Right cardiac atrium (tissue), 5 donors: ENCODE measurements at places on chromosomes 5 and 9. TPM values are rescaled to one million over a fixed set of nuclear protein-coding genes. Genes with fewer than 3 reads are reported as not detected.
A peak's percentile ranks its signal among the peaks of the same experiment; 100 is the strongest.

The GADD45G gene
- 102 TPM for total RNA-seq

The CATSPER3 gene
- 0.59 TPM for total RNA-seq

The SEMA4D gene
- total RNA-seq: 23.3 TPM

DNA sequence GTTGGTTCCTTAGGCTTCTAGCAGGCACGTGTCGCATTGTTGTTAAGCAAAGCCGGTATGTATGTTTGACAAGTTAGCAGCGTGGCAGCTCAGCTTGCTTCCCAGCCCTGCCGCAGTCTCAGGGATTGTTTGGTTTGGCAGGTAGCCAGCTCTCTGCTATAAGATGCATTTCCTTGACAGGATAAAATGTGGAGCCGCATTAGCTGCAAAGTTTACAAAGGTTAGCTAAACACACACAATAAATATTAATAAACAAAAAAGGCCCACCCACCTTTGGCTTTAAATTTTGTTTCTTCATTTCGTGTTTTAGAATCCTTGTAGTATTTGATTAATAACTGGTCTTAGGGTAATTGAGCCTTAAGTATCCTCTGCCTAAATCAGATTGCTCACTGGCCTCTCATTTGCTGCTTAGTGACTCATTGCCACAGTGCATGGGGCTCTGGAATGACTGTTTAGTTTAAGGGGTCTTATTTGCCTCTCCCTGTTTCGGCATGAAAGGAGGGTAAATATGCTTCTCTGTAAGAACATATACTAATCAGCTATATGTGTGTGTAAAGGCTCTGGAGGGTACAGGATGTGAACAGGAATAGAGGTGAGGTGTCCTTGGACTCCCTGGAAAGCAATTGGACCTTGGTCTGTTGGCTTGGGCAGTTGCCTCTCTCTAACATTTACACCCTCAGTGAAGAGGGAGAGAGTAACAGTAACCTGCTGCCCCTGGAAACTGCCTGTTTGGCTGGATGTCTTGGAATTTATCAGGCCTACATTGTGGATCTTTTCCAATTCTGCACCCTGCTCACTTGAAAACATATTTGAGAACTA, 122.0 kb downstream of the GDNF start:
- peak; percentile 53 for DNase-seq

DNA sequence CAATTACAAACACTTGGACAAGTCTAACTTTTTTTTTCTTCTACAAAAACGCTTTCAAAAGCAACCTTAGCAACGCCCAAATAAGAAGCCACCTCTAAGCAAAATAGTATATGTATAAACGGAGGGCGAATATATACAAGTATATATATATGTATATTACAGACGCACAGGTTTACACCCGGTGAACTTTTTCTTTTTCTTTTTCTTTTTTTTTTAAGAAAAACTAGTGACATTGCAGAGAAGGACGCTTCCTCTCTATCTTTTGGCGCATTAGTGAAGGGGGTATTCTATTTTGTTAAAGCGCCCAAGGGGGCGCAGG, 200 bp downstream of the NPR3 start:
- DNase-seq: no peak

GRCh38 chr5:129963359-129963758, 59.1 kb downstream of the CHSY3 start:
- no peak for DNase-seq

DNA sequence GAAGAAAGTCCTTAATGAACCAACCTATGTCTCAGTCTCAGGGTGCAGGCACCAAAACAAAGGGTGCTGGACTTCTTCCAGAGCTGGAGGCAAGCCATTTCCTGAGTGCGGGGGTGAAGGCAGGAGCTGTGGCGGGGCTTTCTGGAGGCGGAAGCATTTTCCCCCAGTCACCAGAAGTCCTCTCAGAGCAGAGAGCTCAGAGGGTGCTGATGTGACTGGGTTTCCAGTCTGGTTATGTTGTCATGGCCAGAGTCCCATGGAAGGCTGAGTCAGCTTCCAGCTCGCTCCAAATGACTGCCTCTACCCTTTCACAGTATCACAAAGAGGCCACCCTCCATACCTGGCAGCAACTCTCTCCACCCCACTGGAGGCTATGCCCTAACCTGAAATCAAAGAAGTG, 86.0 kb downstream of the TRPC7 start:
- DNase-seq: no peak

DNA sequence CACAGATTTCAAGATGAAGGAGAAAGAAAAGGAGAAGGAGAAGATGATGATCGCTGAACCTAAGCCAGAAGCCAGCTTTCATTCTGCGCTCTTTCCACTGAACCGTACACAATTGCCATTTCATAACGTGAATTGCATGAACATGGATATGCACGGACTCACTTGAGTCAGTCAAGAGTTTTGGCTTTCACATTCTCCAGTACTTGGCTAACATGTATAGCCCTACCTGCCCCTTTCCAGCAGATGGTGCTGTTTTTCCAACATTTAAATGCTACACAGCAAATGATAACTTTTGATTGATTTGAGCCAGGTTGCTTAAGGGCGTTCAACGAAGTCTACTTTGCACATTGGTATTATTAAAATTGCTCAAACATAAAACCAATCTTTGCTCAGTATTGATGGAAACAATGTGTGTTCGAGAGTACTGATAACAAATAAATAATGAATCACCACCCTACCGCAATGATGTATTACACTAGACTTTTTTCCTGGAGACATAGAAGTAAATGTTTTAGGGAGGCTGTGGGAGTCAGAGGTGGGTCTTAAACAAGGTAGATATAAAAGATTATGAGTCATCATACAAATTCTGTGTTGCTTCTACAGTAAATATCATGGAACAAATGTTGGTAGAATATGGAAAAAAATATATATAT, 196.4 kb downstream of the TRPM3 start:
- DNase-seq: no peak
